ENCODE measurements at places on chromosomes 16 and 17. TPM values are rescaled to one million over a fixed set of nuclear protein-coding genes. Genes with fewer than 3 reads are reported as not detected.

DYNLRB2 gene
- total RNA-seq: 7.2 TPM

KCNJ12 gene
- total RNA-seq: 8.5 TPM

CACNG1 gene
- not detected for total RNA-seq

GP1BA gene
- total RNA-seq: not detected

PRDM7 gene
- total RNA-seq: not detected

CES5A gene
- not detected for total RNA-seq

CIBAR2 gene
- total RNA-seq: not detected

ENO3 gene
- total RNA-seq: 6.6 TPM

SPIRE2 gene
- total RNA-seq: 1.4 TPM

TMIGD1 gene
- not detected for total RNA-seq

CDRT15L2 gene
- not detected for total RNA-seq

TMC5 gene
- total RNA-seq: 0.17 TPM
